ENCODE measurements at places on chromosomes 7 and 10.
A peak's percentile ranks its signal among the peaks of the same experiment; 100 is the strongest.

- no peak for DNase-seq
These were observed 15.5 kb upstream of the ICA1 start for GRCh38 chr7:8277394-8277982.

DNA sequence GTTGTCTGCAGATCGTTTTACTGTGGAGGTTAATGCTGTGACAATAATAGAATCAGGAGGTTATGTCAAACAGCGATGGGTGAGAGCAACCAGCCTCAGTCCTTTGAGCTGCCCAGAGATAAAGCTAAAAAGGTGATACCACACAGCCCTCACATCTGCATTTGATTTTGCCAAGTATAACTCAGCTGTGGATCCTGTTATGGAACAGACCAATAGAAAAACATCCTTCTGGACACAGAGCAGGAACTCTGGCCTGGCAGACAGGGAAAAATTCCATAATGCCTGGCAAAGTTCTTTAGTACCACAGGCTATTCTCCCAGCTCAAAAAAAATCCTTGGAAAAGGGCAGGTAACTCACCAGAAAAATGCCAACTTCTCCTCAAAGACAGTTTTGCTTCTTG is 87.1 kb upstream of the PDLIM1 start:
- DNase-seq, result no peak

GRCh38 chr7:138207555-138207971 is 131.3 kb downstream of the AKR1D1 start:
- DNase-seq, result no peak

DNA sequence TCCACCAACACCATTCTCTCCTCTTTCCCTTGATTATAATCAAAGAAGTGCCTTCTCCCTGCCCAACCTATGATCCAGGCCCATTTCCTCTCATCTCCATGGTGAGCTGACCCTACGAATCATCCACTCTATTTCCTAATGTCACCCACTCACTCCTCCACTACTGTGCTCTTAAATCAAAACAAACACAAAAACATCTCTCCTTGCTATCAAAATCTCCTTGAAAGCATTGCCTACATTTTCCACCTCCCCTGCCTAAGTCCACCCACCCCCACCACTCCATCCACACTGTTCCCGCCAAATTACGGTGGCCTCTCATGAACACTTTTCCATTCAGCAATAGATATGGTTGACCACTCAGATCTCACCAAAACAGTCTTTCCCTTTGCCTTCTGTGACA is 5.3 kb downstream of the DYDC1 start:
- no peak for DNase-seq

DNA sequence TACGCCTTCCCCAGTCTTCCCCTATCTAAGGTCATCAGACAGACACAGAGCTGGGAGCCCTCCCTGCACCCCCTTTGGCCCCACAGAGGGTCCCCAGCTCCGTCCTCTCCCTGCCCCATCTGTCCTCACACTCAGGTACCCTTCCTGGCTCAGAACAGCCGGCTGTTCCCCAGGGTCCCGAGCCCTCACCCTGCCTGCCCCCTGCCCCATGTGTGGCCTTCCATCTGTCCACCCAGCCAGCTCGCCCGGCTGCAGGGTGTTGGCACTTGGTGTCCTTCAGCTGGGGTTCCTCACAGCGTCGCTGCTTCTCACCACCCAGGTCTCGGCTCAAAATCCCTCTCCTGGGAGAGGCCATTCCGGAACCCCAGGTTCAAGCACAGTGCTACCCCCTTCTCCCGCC is 28.9 kb upstream of the ELFN1 start:
- DNase-seq, result no peak

DNA sequence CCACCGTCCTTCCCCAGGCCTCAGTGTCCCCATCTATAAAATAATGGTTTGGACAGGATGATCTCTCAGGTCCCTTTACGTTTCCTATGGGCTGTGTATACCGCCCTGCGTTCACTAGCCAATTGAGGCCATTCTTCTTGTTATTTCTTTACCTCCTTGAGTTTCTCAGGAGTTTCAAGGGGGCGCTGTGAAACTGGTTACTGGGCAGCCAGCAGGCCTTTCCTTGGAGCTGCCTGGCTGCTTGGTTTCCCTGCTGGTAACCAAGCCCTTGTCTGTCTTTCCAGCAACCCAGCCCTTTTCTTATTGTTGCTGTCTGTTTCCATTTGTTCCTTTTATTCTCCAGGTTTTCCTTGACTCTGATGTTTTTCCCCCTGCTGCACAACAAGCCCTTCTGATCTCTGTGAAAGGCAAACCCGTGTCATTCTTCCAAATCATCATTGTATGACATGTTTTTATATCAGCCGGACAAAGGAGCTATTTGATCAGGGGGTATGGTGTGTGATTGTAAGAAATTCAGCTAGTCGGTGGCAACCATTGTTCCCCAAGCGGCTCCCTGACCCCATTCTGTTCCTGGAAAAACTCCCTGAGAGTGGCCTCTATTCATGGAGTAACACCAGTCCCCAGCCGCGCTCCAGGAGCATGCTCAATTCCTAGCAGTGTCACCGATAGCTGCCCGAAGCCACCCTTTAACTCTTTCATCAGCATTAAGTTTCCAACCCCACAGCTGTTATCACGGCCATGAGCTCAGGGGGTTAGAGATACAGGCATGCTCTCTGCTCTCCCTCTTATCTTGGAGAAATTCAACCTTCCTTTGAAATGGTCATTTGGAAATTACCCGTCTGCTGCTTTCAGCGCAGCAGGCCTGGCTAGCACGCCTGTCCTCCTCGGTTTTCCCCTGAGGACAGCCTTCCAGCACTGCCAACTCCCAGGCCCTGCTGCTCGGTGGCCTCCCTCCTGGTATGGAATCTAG is 26.6 kb downstream of the FGF8 start:
- DNase-seq, result no peak

GRCh38 chr7:131637859-131638258 is 81.4 kb upstream of the PODXL start:
- DNase-seq, result no peak

GRCh38 chr10:118343115-118343514 is 991 bp upstream of the FAM204A start:
- DNase-seq, result no peak

- no peak for DNase-seq
These were observed 3.5 kb upstream of the OIT3 start for GRCh38 chr10:72890086-72890485.

DNA sequence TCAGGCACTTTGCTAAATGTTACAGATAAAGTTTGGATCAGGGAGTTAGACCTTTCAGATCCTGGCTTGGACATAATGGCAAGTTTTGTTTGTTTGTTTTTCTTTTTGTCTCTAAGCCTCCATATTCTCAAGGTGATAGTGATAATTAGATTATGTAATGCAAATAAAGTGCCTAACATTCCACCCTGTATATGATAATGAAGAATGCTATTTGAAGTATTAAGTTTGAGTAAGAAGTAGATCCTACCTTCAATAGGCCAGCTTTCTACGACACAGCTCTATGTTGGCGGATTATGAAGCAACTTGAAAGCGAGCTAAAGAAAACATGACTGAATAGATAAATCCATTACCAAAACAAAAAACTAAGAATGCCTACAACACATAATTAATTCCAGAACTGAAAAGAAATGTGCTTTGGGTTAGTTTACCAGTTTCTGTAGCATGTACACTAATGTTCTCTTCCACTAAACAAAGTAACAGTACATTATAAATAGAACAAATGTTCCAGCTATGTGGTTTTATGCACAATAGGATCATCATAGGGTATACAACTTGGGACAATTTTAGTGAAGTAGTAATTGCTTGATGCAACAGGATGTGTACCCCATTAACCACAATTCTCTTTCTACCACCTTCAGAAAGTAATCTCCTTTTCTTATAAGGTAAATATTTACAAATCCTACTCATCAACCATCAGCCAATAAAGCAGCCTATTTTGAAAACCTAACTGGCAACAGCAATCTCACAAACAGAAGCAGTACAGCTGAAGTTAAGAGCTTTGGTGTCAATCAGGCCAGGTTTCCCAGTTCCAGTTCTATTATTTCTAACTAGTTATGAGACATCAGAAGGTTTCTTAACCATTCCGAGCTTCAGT is 1.5 kb downstream of the SEM1 start:
- no peak for DNase-seq

- peak; percentile 48 for DNase-seq
These were observed 60.7 kb downstream of the VCL start for GRCh38 chr10:74058658-74059057.

GRCh38 chr7:4702961-4703512 is 20.9 kb downstream of the FOXK1 start:
- no peak for DNase-seq

- DNase-seq, result no peak
These were observed 5.4 kb upstream of the PWWP2B start for GRCh38 chr10:132391676-132392020.

DNA sequence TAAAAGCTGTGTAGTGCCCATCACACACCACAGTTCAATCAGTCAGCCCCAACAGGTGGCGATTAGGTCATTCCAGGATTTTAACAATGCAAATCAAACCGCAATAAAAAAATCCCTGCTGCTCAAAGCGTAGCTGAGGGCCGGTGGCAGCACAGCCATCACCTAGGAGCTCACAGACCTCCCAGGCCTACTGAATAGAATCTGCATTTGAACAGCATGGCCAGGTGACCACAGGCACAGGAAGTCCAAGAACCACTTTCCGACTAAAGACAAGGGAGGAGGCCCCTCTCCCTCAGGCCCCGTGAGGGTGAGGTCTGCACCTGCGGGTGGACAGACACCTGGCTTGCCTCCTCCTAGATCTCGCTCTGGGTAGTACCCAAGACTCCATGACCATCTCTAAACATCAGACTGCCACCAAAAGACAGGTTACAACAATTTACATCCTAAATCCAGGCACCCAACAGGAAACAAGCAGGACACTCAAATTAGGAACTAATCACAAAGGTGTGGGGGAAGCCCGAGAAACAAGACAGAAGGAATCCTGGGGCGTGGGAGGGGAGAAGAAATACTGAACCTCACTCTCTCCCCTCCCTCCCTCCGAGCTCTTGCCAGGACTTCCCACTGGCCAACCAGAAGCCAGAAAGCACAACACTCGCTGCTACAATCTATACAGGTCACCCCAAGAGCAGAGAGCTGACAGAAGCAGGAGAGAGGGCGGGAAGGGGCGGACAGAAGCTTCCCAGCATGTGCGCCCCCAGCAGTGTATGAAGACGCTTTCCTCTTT is 19.2 kb downstream of the GNA12 start:
- DNase-seq, result no peak

DNA sequence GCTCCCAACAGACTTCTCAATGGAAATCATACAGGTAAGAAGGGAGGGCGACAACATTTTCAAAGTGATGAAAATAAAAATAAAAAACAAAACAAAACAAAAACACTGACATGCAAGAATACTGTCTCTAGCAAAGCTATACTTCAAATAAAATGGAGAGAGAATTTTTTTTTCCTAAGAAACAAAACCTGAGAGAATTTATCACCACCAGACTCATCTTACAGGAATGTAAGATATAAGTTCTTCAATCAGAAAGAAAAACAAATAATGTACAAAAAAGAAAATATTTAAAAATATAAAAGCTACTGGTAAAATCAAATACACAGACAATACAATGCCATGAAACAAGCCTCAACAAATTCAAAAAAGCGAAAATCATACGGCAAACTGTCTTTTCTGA is 113.2 kb downstream of the NRBF2 start:
- DNase-seq, result no peak

DNA sequence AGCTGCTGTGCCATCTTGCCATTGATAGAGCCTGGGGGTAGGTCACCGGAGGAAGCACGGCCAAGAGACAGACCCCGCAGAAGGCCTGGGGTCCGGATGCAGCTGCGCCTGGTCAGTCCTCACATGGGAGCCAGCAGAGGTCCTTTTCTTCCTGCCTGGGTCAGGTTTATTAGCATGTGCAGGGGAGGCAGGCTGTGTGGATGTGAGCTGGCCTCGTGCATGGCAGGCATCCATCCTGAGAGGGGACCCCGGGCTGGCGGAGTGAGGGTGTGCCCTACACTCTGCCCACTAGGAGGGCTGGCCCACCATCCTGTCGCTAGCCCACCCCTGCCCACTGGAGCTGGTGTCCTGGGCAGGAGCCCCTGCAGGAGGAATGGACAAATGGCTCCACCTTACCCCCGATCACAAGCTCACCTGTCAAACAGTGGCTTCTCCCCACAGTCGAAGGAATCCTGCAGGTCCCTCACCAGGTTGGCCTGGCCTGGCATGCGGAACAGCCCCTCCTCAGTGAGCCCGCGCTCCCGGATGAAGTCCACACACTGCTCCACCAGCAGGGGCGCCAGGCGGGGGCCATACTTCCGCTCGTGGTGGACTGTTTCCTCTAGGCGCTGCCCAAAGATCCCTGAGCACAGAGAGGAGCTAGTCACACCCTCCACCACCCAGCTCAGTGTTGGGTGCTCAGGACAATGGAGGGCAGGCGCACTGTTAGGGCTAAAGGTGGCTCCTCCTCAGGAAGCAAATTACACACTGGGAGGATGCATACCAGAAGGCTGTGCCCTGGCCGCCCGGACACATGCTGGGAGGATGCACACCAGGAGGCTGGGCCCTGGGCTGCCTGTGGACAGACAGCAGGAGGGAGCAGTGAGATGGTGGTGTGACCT is 145.4 kb downstream of the ARHGAP22 start:
- no peak for DNase-seq

DNA sequence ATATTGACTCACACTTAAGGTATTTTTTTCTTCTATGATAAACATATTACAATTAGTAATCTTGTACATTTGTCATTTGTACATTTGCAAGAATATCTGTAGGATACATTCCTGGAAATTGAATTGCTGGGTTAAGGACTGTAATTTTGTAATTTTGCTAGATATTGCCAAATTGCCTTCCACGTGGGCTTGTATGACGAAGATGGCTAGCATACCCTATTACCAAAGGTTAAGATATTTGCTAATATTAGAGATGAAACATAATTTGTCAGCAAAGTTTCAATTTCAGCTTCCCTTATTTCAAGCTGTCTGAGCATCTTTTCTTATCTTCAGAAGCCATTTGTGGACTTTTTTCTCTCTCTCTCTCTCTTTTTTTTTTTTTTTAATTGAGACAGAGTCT is 1.0 kb upstream of the LYZL2 start:
- no peak for DNase-seq

DNA sequence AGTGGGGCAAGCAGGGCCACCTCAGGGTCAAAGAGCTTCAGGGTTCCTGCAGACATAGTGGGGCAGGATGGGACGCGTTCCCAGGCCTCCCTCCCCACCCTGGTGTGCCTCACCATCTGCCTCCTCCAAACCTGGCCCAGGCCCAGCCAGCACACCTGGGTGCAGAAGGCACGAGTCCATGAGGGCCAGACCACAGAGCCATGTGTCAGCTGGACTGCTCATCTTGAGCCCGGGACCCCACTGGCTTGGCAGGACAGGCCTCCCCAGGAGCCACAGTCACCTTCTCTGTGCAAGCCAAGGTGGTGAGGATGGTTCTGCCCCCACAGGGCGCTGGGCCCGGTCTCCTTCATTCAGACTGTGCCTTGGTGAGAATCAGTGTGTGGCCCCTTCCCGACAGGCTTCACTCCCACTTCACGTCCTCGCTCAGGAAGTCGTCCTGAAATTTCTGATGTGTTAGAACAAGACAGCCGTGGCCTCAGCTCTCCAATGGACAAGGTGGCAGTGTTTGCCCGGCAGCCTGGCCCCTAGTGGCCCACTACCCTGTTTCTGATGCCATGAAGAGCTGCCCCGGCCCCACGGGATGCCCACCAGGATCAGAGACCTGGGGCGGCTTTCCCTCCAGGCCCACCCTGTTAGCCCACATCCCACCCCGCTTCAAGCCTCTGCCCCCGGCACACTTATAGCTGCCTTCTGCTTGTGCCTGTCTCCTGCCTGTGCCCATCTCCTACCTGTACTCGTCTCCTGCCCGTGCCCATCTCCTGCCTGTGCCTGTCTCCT is 59.6 kb upstream of the EBF3 start:
- DNase-seq, result no peak

- DNase-seq, result no peak
These were observed 65.6 kb downstream of the FOXI2 start for GRCh38 chr10:127802531-127803095.

- DNase-seq, result no peak
These were observed 34.8 kb upstream of the ARHGAP22 start for GRCh38 chr10:48639632-48640031.
